ENCODE measurements at places on chromosomes 2 and 18. TPM values are rescaled to one million over a fixed set of nuclear protein-coding genes. Genes with fewer than 3 reads are reported as not detected.

The LDAH gene
- 23.1 TPM for total RNA-seq

DNA sequence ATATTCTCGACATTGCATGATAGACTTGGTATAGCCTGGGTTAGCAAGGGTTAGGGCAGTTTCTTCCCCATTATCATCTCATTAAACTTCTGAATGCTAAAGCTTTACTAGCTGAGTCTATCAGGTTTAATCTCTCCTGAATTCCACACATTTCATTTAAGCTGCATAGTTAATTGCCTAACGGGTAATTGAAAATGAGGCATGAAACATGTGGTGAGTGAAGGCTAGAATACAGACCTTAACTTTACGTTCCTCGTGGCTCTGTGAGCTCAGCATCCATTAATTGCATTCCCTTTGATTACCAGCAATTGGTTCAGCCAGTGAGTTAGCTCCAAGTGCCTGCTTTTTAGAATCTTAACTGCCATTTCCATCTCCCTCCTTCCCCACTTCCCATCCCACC, 126.5 kb upstream of the MEX3C start:
- no peak for DNase-seq

- no peak for DNase-seq
These were observed at the start of gene FEV for GRCh38 chr2:218985021-218985324. FEV (minus strand) TSS chr2:218985184; CDS start chr2:218985075, 109 bp downstream.

GRCh38 chr2:187576906-187577305, 22.7 kb upstream of the TFPI start:
- DNase-seq: no peak

DNA sequence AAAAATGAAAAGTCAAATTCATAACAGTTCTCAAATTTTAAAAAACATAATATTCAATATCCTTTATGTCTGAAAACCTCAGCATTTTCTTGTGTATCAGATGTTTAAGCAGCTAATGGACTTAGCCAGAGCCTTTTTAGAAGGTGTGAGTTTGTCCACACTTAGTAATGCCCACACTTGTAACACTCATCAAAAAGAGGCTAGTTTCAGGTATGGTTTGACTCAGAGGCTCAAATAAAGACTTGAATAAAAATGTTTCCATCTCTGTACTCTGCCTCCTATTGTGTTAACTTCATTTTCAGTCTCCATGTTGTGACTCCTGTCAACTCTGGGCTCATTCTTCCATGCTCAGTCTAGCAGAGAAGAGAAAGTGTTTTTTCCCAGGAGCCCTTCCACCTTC, 311.6 kb downstream of the IRS1 start:
- DNase-seq: no peak

The SNED1 gene
- 7.1 TPM for total RNA-seq

The REG1B gene
- not detected for total RNA-seq

DNA sequence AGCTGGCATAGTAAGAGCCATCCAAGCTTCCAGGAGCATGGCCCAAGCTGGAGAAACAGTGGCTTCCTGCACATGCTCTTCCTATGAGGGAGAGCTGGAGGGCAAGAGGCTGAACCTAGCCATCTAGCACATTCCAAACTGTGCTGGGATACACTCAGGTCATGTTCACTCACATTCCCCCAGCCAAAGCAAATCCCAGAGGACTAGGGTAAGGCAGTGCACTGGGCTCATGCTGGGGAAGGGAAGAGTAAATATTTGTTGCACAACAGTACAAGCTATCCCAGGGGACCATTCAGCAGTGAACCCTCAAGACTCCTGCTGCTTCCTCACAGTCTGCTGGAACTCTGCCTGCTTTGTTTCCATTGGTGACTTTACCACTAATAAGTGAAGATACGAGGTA, 20.7 kb upstream of the GYPC start:
- DNase-seq: no peak

DNA sequence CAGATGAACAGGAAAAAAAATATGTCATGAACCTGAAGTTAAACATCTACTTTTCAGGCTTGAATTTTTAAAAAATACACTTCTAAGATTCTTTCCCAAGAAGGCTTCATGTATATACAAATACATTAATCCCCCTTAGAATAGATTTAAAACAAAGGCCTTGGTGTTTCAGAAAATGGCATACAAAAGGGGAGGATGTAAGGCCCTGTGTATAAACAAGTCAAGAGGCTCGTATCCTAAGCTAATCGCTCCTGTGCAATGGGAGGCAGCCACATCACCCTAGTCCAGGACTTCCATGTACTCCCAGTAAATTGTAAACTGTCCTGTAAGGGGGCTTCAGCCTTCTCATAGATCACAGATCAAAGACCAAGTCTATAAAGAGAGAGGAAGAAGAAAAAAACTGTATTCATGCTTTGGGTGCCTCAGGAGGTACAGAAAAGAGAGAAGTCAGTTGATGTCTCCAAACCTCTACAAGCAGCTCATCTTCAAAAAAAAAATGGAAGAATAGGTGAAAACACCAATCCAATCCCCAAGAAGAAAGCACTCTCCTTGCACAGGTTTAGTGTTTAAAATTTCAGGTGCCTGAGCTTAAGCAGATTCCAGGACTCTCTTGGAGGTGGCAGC, 53.9 kb downstream of the ANKRD44 start:
- DNase-seq: peak; percentile 77

- no peak for DNase-seq
These were observed 186.6 kb upstream of the HAAO start for GRCh38 chr2:42978887-42979415.

GRCh38 chr2:171522052-171522787, at the start of gene CYBRD1:
CYBRD1 (plus strand) TSS chr2:171522474; CDS start chr2:171522546, 72 bp downstream.
- DNase-seq: no peak

GRCh38 chr18:32439802-32440201, 30.9 kb downstream of the GAREM1 start:
- DNase-seq: no peak

The TMBIM1 gene
- 44.0 TPM for total RNA-seq

DNA sequence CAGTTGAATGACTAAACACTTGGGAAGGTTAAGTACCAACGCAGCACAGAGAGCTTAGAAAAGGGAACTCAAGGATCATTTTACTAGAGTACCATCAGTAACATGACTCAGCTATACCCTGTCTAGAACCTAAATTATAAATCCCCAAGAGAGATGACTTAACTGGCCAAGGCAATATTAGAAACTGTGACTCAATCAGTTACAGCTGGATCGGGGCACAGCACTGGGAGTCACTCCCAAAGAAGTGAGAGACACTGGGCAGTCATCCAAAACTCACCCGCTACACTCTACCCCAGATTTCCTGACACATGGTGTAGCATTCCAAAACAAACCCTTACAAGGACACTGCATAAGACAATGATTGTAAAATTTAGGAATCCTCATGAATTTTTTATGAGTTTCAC, 17.7 kb downstream of the IWS1 start:
- no peak for DNase-seq

The SH3RF3 gene
- total RNA-seq: 3.2 TPM

DNA sequence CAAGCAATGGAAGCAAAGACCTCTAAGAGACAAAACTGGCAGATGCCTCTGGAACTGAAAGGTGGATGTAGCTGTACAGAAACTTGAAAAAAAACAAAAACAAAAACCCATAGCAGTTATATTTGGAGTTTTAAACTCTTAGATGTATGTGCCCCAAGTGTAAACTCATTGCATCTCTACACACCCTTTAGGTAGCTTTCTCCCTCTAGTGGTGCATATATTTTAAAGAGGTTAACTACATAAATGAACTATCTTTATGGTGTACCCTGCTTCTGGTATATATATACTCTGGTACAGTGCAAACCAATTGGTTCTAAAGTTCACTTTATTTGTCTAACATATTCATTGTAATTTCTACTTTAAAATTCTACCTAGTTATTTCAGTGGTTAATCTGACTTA, 518.2 kb downstream of the NRXN1 start:
- DNase-seq: no peak

- no peak for DNase-seq
These were observed 8.7 kb upstream of the GPR17 start for GRCh38 chr2:127637236-127637630.

DNA sequence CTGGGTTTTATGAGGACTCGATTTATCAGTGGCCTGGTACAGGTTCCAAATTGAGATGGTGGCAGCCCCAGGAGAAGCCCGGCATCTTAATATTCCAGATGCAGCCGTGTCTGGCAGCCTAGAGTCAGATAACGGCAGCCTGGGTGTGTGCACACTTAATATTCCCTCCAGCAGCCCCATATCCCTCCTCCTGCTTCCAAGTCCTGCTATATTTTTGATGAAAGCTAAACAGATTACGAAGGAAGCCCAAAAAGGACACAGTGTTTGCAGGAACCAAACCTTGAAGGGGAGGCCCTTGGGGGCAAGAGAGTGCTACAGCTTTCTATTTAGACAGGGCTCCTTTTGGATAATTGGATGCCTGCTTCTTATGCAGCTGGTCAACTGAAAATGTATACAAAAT, 25.1 kb upstream of the ALK start:
- no peak for DNase-seq

DNA sequence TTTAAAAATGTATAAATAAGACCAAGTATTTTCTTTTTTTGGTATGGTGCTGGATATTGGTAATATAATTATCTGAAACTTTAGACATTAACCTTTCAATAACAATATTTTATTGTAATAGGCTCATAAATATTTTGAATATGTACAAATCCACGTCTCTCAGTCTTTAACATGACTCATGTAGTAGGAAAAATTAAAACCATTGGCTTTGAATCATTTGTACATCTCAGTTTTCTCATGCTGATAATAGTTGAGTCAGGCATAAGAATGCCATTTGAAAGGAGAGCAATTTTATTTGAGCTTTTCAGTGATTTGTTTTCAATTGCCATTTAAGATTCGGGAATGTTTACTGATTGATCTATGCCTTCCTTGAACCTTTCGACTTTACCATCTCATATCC, 364.8 kb downstream of the TGIF1 start:
- no peak for DNase-seq

- DNase-seq: no peak
These were observed 222.2 kb downstream of the C1D start for GRCh38 chr2:67840460-67841068.

- DNase-seq: no peak
These were observed 29.8 kb upstream of the ZNF407 start for GRCh38 chr18:74567822-74568221.

- peak; percentile 28 for DNase-seq
These were observed 41.8 kb downstream of the TGFBRAP1 start for GRCh38 chr2:105287692-105288091.

All from thymus (tissue), 14 donors.